Trophoblast cell (in vitro differentiated cells and primary cell): ENCODE measurements at places on chromosomes 7 and 10.

- DNase-seq = peak; percentile 88
Measured at GRCh38 chr7:22204312-22204711, 152.6 kb downstream of the RAPGEF5 start.

DNA sequence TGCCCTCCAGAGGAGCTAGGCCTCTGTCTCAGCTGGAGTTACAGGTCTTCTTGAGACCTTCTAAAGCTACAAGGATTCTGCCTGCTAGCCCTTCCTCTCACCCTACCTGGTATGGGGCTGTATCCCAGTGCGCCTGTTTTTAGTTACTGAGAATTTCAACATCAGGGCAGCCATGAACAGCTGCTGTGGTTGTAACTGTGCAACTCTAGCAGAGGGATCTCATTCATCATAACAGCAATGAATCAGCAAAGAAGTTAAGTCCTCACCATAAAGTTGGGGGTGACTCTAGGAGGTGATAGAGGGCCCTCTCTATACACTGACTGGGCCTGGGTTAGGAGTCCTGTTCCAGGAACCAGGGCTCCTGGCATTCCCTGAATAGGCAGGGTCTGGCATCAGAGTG, 14.0 kb upstream of the CDH23 start:
- no peak for DNase-seq

DNA sequence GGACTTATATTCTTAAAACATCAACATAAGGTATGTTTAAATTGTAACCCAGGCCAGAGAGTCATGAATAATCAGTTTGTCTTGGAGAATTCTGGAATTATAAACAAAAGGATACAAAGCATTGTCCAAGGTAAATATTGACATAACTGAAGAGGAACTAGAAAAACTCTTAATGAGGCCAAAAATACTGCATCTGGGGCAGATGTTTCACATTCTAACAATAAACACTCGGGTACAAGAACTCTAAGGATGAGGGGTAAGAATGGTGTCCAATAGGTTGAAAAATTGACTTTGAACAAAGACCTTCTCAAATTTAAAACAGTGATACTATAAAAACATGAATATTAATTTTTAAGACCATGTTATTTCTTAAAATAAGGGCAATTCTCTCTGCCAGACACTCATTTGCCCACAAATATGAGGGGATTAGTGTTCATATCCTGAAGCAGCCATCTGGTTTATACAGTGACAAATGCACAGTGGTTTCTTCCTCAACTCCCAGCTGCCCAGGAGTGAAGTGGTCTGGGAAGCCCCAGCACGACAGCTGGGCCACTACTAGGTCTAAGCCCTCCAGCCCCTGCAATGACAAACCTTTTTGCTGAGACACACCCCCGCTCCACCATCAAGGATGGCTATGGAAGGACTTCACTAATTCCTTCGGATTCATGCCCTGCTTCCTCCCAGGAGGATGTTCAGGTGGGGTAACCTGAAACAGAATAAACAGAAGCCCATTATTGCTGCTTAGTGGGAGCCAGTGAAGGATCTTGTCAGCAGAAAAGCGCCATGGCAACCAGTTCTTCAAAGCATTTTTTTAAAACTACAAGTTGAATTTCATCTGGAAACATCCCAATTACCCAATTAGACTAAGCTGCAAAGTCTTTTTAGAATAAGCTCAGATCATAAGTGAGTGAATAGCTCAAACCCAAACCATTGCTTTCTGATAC, 107.5 kb upstream of the ARID5B start:
- no peak for DNase-seq

GRCh38 chr10:121185816-121186455, 334.8 kb downstream of the WDR11 start:
- no peak for DNase-seq

DNA sequence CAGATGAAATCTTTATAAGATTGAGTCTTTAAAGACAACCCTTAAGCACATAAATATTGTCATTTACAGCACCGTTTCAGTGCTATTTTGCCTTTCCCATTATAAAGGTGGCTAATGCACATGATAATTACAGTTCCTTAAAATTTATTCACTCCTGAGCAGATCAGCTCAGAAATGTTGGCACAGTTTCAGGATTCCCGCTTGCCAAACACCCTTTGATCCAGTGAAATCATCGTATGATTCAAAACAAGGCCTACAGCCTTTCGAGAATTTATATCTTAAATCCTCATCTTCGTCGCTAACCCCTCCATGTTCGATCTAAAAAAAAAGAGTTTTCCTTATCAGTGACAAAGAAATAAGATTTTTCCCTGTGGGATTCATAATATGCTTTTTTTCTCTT, 14.1 kb upstream of the SOSTDC1 start:
- no peak for DNase-seq

DNA sequence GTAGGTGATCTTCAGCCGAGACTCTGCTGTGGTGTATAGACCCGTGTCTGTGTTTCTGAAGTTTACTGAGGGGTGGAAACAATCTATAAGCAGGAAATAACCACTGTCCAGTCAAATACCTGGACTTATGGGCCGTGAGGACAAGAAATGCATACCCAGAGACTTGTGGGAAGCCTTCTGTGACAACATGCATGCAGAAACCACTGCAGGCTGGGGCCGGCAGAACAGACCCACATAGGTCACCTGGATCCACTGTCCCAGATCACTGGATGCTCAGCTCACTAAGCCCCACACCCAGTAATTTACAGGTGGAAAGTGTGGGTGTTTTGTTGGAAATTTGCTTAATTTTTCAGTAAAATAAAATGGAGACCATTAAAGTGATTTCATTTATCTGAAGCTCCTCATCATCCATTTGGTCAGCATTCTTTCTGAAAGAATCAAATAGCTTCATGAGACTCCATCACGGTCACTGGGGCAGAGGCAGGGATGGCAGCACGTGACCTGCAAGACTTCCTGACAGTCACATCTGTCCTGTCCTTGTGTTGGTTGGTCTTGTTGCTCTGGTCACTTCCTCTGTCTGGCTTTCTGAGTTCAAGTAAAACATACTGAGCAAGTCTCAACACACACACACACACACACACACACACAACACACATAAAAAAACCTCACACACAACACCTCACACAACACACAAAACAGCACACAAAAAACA, 108.3 kb downstream of the TNS3 start:
- peak; percentile 49 for DNase-seq

DNA sequence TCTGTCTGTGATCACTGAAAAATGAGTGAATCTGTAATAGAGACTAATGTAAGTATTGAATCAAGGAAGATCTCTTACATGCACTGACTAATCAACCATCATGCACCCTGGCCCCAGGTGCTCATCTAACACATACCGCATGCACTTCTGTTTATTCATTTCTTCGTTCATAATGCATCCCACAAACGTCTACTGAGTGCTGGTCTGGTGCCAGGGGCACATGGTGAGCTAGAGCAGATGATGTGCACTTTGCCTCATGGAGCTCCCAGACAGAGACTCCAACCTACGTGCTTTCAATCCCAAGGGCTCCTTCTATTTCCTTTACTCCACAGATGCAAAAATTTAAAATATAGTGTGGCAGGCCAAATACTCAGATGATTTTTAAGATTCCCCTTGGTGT, 10.7 kb downstream of the C10orf90 start:
- DNase-seq = no peak

GRCh38 chr7:131932271-131932670, 375.8 kb upstream of the PODXL start:
- DNase-seq = no peak

DNA sequence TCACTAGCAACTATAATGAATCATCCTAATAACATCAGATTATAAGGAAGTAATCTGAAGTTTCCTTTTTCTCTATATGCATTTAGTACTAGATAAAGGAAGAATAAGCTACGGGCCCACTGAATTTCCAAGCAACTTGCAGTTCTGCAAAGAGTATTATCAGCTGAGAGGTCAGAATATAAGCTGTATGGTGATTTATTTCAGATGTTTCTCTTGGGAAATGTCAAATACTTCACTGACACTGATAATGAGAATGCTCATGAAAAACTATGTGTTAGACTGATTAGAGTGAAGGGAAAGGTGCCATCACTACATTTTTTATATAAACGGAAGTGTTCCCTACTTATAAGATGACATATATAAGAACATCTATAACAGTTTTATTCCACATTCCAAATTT, 251.2 kb upstream of the HGF start:
- DNase-seq = no peak

DNA sequence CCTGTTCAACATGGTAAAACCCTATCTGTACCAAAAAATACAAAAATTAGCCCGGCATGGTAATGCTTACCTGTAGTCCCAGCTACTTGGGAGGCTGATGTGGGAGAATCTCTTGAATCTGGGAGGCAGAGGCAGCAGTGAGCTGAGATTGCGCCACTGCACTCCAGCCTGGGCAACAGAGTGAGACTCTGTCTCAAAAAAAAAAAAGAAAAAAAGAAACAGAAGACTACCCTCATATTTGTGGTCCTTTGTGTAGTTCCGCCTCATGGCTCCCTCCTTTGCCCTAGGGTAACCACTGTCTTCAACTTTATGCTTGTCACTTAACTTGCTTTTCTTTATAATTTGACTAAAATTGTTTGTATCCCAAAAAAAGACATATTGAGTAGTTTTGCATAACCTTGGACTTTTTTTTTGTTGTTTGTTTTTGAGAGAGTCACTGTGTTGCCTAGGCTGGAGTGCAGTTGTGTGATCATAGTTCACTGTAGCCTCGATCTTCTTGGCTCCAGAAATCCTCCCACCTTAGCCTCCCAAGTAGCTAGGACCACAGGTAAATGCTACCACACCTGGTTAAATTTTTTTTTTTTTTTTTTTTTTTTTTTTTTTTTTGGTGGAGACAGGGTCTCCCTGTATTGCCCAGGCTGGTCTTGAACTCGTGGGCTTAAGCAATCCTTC, 3.7 kb downstream of the ZNF487 start:
- DNase-seq = peak; percentile 9

- no peak for DNase-seq
Measured at GRCh38 chr10:74763934-74764591, 62.3 kb upstream of the KAT6B start.

GRCh38 chr7:37942934-37943610, 22.6 kb downstream of the EPDR1 start:
- DNase-seq = no peak

DNA sequence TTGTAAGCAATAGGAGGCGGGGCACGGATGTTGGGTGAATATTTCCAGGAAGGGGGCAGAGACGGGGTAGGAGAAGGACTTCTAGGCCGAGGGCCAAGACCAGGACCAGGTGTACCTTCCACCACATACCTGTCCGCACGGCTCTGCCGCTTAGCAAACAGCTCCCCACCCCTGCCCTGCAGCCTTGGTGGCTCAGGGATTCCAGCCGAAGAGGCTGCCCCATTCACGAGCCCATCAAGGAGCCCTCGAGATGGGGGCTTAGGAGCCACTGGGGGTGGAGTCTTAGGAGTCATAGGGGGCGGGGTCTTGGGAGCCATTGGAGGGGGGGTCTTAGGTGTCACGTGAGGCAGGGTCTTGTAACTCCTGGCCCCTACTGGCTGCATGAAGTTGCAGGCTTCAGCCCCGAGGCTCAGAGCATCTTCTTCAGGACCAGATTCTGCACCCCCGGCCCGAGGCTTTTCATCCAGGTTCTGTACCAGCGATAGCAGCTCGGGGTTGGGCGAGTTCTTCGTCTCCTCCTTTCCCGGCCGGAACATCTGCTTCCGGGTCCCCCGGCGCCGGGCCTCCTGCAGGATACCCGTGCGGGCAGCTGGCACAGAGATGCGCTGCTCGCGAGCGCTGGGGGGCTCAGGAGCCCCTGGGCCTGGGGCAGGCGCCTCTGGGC, 6.1 kb upstream of the MYOZ1 start:
- DNase-seq = peak; percentile 44

GRCh38 chr7:143287339-143287934, 714 bp upstream of the CASP2 start:
- DNase-seq = peak; percentile 48

GRCh38 chr10:3494131-3494837, 290.7 kb downstream of the KLF6 start:
- peak; percentile 75 for DNase-seq

DNA sequence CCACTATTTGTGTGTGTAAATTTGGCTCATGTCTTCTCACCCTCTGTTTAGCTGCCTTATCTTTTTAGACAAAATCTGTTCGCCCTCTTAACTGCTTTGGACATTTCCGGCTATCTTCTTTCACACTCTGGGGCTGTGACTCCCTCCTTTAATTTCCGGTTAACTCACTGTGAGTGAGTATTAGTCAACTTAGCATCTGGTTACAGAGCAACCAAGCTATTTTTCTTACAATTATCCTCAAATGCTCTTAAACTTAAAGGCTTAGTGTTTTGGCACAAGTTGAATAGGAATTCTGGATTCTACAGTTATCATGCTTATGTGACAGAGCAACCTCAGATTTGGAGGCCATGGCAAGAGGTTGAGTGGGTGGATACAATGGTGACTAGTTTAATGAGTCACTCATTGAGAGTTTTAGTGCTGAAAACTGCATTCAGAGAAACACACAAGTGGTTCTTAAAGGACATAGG, 177.6 kb upstream of the SEMA3A start:
- no peak for DNase-seq

GRCh38 chr7:66720561-66720960, 20.0 kb upstream of the RABGEF1 start:
- no peak for DNase-seq

DNA sequence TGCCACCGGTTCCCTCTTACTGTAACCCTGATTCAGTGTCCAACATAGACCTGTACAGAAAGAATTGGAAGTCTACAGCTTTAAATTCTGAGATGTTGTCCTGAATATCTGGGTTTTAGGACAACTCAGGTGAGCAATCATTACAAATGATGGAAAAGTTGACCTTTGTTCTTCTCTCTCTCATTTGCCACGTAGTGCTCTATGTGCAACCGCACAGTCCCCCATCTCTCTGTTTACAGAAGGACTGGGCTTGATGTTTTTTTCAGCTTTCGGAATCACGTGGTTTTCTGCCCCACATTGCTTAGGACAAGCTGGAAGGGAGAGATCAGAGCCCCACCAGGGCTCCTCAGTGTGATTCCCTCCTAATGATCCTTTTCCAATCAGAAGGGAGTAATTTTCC, 22.2 kb downstream of the NEUROD6 start:
- DNase-seq = no peak

GRCh38 chr10:114635101-114635500, 23.0 kb downstream of the ABLIM1 start:
- DNase-seq = peak; percentile 10

- DNase-seq = no peak
Measured at GRCh38 chr7:51244885-51245284, 71.7 kb downstream of the COBL start.

DNA sequence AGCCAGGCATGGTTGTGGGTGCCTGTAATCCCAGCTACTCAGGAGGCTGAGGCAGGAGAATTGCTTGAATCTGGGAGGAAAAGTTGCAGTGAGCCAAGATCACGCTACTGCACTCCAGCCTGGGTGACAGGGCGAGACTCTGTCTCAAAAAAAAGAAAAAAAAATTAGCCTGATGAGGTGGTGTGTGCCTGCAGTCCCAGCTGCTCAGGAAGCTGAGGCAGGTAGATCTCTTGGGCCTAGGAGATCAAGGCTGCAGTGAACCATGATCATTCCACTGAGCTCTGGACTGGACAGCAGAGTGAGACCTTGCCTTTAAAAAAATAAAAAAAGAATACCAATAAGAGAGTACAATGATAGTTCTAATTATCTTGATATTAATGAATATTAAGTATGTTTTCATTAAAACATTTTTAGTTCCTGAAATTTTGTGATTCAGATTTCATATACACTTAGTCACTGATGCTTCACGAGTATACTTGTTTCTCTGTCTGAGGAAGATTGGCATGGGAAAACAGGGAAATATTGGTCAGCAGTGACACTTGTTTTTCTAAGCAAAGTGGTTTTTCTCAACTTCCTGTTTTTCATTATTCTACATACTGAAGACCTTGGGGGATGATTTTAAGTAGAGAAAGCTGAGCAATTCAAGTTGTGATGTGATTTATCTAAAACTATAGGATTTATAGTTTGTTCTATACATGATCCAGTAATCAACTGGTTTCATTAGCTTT, 76.8 kb downstream of the ADK start:
- DNase-seq = no peak

- peak; percentile 62 for DNase-seq
Measured at GRCh38 chr7:123748171-123748733, 551 bp downstream of the WASL start.
